ENCODE measurements at places on chromosomes 5 and 9.

DNA sequence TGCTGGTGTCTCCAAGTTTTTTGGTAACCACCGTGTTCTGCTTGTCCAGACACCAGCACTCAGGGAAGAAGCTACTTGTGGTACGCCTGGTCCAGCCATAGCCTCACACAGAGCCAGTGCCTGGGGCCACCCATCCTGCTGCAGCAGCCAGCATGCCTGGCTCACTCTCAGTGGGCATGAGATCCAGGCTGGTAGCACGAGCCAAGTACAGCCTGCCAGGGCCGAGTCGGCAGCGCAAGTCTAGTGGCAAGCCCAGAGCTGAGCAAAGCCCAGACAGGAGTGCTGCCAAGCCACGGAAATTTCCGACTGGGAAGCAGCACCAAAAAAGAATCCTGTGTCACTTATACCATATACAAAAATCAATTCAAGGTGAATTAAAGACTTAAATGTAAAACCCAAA is 36.3 kb upstream of the FBXL17 start:
- DNase-seq = no peak

GRCh38 chr5:94244921-94245320 is 373.5 kb downstream of the KIAA0825 start:
- no peak for DNase-seq

- DNase-seq = no peak
Measured at GRCh38 chr9:89496645-89497256, 1.2 kb downstream of the SEMA4D start.

DNA sequence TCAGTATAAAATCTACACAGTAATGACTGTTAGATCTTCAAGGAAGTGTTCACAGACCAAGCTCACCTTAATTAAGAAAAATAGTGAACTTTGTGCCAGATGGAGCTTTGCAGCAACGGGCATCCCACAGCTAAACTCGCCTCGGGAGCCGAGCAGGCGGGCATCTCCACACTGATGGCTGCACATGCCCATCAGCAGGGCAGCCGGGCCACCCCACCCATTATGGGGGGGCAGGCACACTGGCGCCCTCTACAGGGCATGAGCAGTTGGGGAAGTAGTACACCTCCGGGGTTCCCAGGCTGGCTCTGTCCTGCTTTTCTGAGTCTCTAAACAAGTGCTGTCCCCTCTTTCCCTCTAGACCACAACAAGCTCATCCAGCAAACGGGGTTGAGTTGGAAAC is 21.6 kb downstream of the ANKS6 start:
- no peak for DNase-seq

DNA sequence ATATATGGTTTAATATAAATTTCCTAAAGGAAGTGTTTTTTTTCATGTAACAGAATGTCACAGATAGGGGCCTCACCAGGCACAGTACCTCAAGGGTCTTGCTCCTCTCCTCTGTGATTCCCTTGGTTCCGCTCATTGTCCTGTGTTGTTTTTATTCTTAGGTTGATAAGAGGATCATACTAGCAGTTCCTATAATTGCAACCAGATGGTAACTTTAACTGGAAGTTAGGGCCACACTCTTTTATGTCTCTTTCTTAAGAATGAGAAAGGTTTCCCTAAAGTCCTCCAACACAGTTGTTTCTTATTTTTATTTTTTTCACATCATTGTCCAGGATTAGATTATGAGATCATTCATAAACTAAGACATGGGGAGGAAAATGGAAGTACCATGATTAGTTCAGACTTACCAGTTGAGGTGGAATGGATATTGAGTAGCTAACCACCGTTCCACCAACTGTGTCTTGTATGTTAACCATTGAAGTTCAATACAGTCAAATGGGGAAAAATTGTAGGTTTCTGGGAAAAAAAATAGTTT is 41.1 kb downstream of the FAM174A start:
- DNase-seq = no peak

- no peak for DNase-seq
Measured at GRCh38 chr5:53180538-53180937, 71.0 kb upstream of the MOCS2 start.
